ENCODE measurements at places on chromosomes 7 and 10. TPM values are rescaled to one million over a fixed set of nuclear protein-coding genes. Genes with fewer than 3 reads are reported as not detected.

DNA sequence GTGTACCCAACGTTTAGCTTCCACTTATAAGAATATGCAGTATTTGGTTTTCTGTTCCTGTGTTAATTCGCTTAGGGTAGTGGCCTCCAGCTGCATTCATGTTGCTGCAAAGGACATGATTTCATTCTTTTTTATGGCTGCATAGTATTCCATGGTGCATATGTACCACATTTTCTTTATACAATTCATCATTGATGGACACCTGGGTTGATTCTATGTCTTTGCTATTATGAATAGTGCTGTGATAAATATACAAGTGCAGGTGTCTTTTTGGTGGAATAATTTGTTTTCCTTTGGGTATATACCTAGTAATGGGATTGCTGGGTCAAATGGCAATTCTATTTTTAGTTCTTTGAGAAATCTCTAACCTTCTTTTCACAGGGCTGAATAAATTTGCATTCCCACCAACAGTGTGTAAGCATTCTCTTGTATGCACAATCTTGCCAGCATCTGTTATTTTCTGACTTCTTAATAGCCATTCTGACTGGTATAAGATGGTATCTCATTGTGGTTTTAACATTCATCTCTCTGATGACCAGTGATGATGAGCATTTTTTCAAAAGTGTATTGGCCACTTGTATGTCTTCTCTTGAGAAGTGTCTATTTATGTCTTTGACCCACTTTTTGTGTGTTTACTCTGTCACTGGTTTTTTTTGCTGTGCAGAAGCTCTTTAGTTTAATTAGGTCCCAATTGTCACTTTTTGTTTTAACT lies 72.5 kb upstream of the CC2D2B start:
- no peak for DNase-seq

Gene LOXL4
- 8.8 TPM for total RNA-seq

DNA sequence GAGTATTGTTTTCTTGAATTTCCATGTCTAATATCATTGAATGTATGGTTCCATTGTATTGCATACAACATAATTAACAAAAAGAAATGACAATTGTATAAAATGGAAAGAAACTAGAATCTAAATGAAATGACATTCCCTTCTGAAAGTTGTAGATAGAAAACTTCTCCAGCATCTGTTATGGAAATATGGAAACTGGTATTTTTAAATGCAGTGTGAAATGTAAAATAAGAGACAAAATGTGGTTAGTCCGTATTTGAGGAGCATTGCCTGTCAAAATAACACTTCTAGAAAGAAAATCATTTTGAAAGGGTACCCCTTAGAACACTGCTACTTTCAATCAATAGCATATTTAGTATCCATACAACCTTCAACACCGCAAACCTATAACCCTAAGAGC lies 286.3 kb upstream of the CELF2 start:
- DNase-seq: no peak

DNA sequence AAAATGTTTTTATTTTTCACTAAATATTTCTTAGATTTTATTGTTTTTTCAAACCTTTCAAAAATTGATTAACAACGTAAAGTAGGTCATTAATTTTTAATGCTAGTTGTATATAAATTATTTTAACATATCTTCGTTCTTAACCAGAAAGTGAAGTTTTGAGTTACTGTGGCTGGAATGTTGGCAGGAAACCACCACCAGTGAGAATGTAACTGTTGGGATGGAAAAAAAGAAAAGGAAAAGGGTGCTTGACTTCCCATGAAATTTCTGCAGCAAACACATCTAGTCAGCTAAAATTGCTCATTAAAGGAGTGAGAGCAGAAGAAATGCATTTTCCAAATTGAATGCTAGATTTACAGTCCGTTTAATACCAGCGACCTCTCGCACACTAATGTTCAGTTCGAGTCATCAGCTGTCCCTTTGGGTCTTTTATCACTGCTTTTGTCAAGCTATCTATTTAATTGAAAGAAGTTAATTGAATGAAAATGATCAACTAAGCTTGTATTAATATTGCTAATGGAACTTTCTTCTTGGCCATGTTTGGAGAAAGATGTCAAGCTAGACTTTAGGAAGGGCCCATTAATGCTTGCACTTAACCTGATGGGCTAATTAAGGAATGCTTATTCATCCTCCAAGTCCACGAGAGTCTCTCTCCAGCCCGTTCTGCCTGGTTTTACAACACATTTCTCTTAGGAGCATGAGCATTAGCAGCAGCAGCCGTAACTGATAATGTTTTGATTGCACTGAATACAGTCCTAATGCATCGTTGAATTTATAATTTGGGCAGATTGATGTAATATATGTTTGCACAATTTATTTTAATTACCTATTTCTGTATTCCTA lies 70.1 kb downstream of the UBE3C start:
- no peak for DNase-seq

Gene NSUN5
- 31.6 TPM for total RNA-seq
